ENCODE measurements at places on chromosomes 1 and 21. TPM values are rescaled to one million over a fixed set of nuclear protein-coding genes. Genes with fewer than 3 reads are reported as not detected.

BRINP2 gene
- total RNA-seq = 23.7 TPM

BNIPL gene
- 27.7 TPM for total RNA-seq

TSPAN1 gene
- total RNA-seq = 27.6 TPM

NUF2 gene
- 7.3 TPM for total RNA-seq

ANGPTL3 gene
- 2.6 TPM for total RNA-seq

TMEM269 gene
- total RNA-seq = 0.41 TPM

KRTAP12-1 gene
- total RNA-seq = not detected

EDN2 gene
- total RNA-seq = 1.0 TPM

Data from type B pancreatic cell (in vitro differentiated cells).